ENCODE measurements at places on chromosomes 4 and X. TPM values are rescaled to one million over a fixed set of nuclear protein-coding genes. Genes with fewer than 3 reads are reported as not detected.

The BEND2 gene
- total RNA-seq: not detected

The ZNF674 gene
- total RNA-seq: 1.2 TPM

GRCh38 chr4:169109035-169109675 is 99.1 kb upstream of the CBR4 start:
- no peak overlapping the region for H3K4me3 ChIP-seq
- H3K4me1 ChIP-seq: no peaks in the 10 kb centered on the region
- no peaks in the 10 kb centered on the region for H3K36me3 ChIP-seq
- no peak for DNase-seq
- H3K27ac ChIP-seq: no peak overlapping the region
- H3K27me3 ChIP-seq: no peaks in the 10 kb centered on the region

GRCh38 chr4:94165256-94165655 is 42.4 kb upstream of the SMARCAD1 start:
- H3K4me3 ChIP-seq: no peak overlapping the region
- H3K27me3 ChIP-seq: no peaks in the 10 kb centered on the region
- H3K36me3 ChIP-seq: no peaks in the 10 kb centered on the region

GRCh38 chrX:129497146-129497843 is 26.0 kb downstream of the SMARCA1 start:
- no peaks in the 10 kb centered on the region for H3K27me3 ChIP-seq
- H3K4me3 ChIP-seq: no peak overlapping the region

GRCh38 chrX:100070334-100070849 is 339.7 kb downstream of the PCDH19 start:
- peaks cover 8% of the 10 kb centered on the region for H3K27me3 ChIP-seq
- no peak for DNase-seq
- H3K4me3 ChIP-seq: no peak overlapping the region
- no peak overlapping the region for H3K27ac ChIP-seq
- no peaks in the 10 kb centered on the region for H3K4me1 ChIP-seq
- H3K36me3 ChIP-seq: no peaks in the 10 kb centered on the region

GRCh38 chrX:107709266-107709806 is 66.3 kb downstream of the TSC22D3 start:
- no peaks in the 10 kb centered on the region for H3K36me3 ChIP-seq
- no peaks in the 10 kb centered on the region for H3K4me1 ChIP-seq
- no peak for DNase-seq

All from uterus (tissue), 4 donors.